ENCODE measurements at places on chromosomes 4 and X.

DNA sequence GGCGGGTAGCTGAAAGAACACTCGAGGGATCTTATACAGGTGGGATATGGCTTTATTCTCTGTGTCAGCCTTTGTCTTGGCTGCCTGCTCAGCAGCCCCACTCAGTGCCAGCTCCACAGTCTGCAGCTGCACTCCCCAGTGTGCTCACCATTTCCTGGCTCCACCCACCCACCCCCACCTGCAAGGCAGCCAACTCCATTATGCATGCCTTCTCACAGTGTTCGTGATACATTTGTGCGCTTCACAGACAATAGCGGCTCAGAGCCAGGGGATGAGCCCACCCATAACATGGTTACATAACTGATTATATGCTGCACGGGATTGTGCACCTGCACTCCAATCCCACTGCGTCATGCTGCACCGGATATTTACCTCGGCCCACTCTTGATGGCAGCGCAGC is 8.8 kb upstream of the TMEM128 start:
- no peak for DNase-seq

DNA sequence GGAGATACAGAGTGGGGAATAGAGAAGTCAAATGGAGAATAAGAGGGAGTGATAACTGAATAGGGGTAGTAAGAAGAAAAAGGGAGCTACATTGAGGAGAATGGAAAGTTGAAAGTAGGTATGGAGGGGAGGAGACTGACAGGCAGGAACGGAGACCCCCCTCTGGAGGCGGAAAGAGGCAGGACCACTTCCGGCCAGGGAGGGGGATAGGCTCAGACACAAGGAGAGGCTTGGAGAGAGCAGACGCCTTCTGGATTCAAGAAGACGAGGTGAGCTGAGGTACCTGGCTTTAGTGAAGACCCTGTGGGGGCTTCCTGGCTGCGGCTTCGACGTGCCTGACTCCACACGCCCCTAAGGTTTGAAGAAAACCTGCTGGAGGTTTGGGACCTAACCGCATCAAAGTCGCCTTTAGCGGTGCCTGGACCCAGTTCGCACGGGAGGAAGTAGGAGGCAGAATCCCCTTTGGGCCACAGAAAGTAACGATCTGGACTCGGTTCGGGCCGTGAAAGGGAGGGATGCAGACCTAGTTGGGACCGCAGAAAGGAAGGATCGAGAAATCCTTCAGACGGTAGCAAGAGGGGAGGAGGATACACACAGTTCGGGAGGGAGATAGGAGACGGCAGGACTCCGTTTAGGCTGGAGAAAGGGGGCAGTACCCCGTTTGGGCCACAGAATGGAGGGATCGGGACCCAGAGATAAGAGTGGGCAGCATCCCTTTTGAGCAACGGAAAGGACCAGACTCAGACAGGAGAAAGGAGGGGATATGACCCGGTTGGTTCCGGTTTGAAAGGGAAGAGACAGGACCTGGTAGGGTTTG is at the start of gene TRO:
Gene TRO, plus strand, starts transcription at position 215 of the 817 bp plus-strand sequence. CDS start 1,423 bp downstream, outside the sequence.
- DNase-seq: no peak

DNA sequence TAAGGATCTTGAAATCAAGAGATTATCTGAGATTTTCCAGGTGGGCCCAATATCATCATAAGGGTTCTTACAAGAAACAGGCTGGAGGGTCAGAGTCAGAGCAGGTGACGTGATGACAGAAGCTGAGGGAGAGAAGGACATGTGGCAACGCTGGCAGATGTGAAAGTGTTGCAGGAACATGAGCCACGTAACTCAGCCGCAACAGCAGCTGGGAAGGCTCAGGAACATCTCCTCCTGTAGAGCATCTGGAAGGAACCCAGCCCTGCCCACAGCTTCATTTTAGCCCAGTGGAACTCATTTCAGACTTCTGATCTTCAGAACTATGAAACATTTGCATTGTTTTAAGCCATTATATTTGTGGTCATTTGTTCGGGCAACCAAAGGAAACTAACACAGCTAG is 156.3 kb upstream of the VEGFC start:
- no peak for DNase-seq

DNA sequence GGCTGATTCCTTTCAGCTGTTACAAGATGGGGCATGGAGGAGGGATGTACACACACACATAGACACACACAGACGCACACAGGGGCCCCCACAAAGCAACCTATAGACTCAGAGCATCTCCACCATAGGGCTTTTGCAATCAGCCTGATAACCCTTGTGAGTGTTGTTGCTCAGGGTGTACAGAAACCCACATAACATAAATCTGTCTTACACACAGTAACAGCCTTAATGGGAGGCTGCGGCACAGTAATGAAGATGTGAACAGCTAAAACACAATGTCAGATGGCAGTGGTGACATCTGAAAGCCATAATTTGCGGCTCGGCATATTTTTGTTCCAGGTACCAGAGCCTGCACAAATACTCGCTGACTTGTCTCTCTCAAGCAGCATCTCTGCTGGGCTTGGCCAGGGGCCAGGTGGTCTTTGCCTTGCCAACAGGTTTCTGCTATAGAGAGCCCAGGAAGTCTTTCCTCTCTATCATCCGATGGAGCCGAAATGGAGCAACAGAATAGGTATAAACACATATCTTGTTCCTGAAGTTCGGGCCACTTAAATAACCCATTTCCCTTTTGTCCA is 357.2 kb upstream of the GATB start:
- no peak for DNase-seq

DNA sequence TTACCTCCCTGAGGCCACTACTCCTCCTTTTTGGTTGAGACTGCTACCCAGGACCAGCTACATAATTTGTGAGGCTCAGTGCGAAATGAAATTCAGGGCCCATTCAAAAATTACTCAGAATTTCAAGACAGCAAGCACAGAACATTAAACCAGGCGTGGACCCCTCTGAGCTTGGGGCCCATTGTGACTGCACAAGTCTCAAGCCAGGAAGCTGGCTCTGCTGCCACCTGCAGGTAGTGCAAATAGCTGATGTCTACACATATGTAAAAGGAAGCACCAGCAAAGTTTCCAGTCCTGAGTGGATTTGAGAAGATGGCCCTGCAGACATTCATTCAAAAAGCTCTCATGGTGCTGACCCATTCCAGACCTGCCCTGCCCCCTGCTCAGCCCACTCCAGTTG is 213.4 kb upstream of the LNX1 start:
- peak; percentile 63 for DNase-seq

DNA sequence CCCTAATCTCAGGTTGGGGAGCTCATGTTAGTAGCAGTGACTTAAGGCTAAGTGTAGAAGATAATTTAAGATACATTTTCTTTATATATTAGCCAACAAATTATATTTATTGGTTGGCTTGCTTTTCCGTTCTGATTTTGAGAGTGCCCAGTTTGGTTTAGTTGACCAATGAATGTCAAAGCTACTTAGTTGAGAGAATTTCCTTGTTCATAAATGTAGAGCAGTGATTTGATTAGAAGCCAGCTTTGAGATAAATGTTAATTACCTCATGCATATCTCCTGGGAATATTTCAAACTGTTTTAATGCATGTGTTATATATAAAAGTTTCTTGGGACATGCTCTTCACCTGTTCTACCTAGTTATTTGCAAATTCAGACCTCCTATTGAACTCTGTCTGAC is 44.3 kb downstream of the SPATA18 start:
- DNase-seq: no peak

GRCh38 chrX:144494074-144494473 is 610.2 kb downstream of the UBE2NL start:
- no peak for DNase-seq

- DNase-seq: peak; percentile 71
Measured at GRCh38 chrX:15903186-15903681, 48.6 kb upstream of the AP1S2 start.

DNA sequence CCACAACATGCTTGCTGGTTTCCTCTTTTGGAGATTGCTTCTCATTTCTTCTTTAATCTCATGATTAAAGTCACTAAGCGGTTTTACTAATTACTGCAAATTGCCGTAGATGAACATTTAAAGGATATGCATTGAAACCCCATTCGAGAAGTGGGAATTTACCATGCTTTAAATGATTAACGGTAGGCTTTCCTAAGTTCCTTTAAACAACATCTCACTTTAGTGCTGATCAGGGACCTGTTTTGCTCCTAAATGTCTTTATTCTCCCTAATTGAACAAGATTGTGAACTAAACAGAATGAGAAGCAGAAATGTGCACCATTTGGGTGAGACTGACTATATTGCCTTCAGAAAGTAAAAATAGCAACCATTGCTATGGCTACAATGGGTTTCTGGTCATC is 430.3 kb downstream of the GALNTL6 start:
- no peak for DNase-seq

- DNase-seq: no peak
Measured at GRCh38 chrX:20594985-20595384, 328.3 kb upstream of the RPS6KA3 start.

- DNase-seq: no peak
Measured at GRCh38 chr4:57249083-57249482, 138.9 kb upstream of the IGFBP7 start.

GRCh38 chr4:68271851-68272357 is 26.4 kb upstream of the TMPRSS11B start:
- DNase-seq: peak; percentile 43

GRCh38 chr4:27096142-27096824 is 235.6 kb downstream of the STIM2 start:
- no peak for DNase-seq

GRCh38 chr4:123904882-123905281 is 508.3 kb downstream of the SPRY1 start:
- DNase-seq: no peak

GRCh38 chrX:143621276-143621675 is 14.6 kb downstream of the SLITRK4 start:
- no peak for DNase-seq

DNA sequence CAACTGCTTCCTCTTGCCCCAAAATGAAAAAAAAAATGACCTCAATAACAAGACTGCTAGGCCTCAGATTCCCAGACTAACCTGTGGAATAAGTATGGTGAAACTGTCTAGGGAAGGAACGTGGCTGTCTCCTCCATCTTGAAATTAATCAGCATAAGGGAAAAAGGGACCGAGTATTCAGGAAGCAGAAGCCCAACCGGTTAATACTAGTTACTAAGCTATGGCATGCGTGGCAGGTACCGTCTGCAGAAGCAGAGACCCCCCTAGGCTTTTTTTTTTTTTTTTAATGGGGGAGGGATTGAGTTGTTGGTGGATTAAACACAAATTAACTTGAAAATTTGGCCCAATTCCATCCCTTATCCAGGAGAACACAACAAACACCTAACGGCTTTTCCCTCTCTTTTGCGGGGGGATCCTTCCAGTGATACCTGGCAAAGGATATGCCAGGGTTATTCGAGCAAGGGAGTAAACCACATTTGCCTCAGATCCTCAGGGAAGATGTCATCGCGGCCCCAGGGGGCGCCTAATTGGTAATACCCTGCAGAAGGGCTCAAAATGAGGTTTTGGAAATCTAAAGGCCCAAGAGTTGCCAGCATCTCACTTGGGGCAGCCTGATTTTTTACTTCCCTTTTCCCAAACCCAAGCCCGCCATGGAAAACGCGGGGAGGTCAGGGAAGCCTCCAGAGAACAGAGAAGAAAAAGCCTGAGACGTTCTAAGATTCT is 893 bp downstream of the RLIM start:
- peak; percentile 34 for DNase-seq

GRCh38 chr4:74473155-74473811 is 28.3 kb downstream of the AREG start:
- DNase-seq: no peak

- DNase-seq: no peak
Measured at GRCh38 chr4:67744561-67745283, 9.5 kb downstream of the GNRHR start.

DNA sequence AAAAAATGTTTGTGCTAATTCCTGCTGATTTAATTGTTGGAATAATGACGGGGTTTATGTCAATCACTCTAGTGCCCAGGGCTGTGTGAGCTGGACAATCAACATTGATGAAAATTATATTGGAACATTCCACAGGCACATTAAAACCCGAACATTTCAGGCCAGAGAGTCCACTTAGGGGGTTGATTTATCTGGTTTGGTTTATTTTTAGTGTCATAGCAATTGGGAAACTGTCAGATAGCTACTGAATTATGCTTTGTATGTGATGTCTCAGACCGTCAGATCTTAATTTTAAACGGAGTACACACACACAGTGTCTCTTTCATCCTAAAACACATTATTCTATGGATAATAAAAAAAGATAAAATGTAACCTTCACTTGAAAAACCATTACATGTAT is 51.5 kb downstream of the VEGFC start:
- no peak for DNase-seq

DNA sequence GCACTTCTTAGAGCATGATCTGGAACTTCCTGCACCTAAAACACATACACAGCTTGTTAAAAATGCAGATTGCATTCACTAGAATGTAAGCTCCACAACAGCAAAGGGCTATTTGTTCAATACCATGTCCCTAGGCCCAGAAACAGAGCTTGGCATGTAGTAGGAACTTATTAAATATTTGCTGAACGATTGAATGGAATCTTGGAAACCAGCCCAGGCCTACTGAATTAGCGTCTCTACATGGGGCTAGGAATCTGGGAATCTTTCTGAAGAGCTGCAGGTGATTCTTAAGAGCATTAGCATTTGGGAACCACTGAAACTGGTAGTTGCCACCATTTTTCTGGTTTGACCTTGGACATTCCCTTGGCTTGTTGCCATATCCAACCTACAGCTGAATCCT is 234.1 kb downstream of the STIM2 start:
- no peak for DNase-seq

- peak; percentile 40 for DNase-seq
Measured at GRCh38 chr4:90419124-90419711, 292.0 kb downstream of the CCSER1 start.

GRCh38 chrX:149472625-149473024 is 32.5 kb downstream of the IDS start:
- DNase-seq: peak; percentile 33

DNA sequence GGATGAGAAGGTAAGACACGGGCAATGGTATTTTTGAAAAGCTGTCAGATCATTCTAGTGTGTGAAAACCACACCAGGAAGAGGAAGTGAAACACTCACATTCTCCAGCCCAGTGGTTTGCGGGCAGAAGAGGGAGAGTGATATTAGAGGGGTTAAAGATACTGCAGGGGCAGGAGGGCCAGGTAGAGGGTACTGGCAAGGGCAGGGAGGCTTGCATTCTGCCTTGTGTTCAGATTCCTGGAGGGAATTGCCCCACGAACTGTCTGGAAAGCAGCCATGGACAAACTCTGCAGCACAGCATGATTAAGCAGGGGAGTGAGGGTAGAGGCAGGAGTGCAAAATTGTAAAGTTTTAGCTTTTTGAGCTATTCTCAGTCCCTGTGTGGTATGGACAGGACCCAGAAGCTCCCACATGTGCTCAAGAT is 30.9 kb downstream of the NIPAL1 start:
- peak; percentile 60 for DNase-seq

GRCh38 chr4:9963328-9963727 is 58.0 kb downstream of the SLC2A9 start:
- DNase-seq: no peak

- no peak for DNase-seq
Measured at GRCh38 chr4:34250562-34250961, 1993.8 kb downstream of the ARAP2 start.

Data from suppressor macrophage treated with lipopolysaccharide for 4 hours (primary cell).